ENCODE measurements at places on chromosomes 7 and 10. TPM values are rescaled to one million over a fixed set of nuclear protein-coding genes. Genes with fewer than 3 reads are reported as not detected.

The FAM13C gene
- polyA plus RNA-seq, result 0.92 TPM

The PIP gene
- not detected for polyA plus RNA-seq

The KLF14 gene
- polyA plus RNA-seq, result not detected

The ELAPOR2 gene
- 2.4 TPM for polyA plus RNA-seq

The CAMK1D gene
- 7.6 TPM for polyA plus RNA-seq

The GPR26 gene
- polyA plus RNA-seq, result not detected

The MMD2 gene
- polyA plus RNA-seq, result not detected

- H3K36me3 ChIP-seq, result no peaks in the 10 kb centered on the region
- peak overlapping the region; percentile 75 for H3K27ac ChIP-seq
- no peak overlapping the region for H3K4me3 ChIP-seq
Observed at GRCh38 chr7:47498229-47499056, 83.5 kb downstream of the TNS3 start.

DNA sequence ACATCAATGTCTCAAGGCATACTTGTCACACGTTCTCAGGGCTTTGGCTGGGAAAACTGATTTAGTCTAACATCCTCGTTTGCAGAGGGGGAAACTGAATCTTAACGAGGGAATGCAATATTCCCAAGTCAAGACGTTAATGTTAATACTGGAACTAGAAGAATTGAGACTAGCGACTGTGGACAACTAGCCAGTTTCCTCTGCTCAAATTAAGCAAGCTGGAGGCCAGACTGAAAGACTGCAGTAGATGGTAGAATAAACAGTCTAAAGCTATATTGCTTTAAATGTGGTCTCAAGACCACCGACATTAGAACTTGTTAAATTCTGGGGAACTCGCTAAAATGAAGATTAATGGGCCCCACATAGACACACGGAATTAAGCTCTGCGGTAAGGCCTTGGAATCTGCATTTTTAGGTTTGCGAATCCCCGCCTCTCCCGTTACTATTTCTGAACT is 639 bp upstream of the TFAM start:
- no peak for DNase-seq
- H3K27me3 ChIP-seq, result no peaks in the 10 kb centered on the region
- H3K4me1 ChIP-seq, result peaks cover 13% of the 10 kb centered on the region
- H3K36me3 ChIP-seq, result peaks cover 2% of the 10 kb centered on the region

GRCh38 chr7:73831834-73832651 is 1.2 kb downstream of the CLDN4 start:
- peak overlapping the region; percentile 44 for H3K27ac ChIP-seq
- no peak overlapping the region for H3K4me3 ChIP-seq
- H3K36me3 ChIP-seq, result no peaks in the 10 kb centered on the region

- no peak overlapping the region for H3K4me3 ChIP-seq
- no peak for DNase-seq
- H3K4me1 ChIP-seq, result peaks cover 36% of the 10 kb centered on the region
- H3K36me3 ChIP-seq, result no peaks in the 10 kb centered on the region
Observed at GRCh38 chr10:119358152-119358512, 150.8 kb downstream of the GRK5 start.

GRCh38 chr10:14329746-14330173 is 964 bp downstream of the FRMD4A start:
- H3K4me1 ChIP-seq, result no peaks in the 10 kb centered on the region
- H3K4me3 ChIP-seq, result no peak overlapping the region
- no peak for DNase-seq
- no peaks in the 10 kb centered on the region for H3K36me3 ChIP-seq
- no peak overlapping the region for H3K27ac ChIP-seq

DNA sequence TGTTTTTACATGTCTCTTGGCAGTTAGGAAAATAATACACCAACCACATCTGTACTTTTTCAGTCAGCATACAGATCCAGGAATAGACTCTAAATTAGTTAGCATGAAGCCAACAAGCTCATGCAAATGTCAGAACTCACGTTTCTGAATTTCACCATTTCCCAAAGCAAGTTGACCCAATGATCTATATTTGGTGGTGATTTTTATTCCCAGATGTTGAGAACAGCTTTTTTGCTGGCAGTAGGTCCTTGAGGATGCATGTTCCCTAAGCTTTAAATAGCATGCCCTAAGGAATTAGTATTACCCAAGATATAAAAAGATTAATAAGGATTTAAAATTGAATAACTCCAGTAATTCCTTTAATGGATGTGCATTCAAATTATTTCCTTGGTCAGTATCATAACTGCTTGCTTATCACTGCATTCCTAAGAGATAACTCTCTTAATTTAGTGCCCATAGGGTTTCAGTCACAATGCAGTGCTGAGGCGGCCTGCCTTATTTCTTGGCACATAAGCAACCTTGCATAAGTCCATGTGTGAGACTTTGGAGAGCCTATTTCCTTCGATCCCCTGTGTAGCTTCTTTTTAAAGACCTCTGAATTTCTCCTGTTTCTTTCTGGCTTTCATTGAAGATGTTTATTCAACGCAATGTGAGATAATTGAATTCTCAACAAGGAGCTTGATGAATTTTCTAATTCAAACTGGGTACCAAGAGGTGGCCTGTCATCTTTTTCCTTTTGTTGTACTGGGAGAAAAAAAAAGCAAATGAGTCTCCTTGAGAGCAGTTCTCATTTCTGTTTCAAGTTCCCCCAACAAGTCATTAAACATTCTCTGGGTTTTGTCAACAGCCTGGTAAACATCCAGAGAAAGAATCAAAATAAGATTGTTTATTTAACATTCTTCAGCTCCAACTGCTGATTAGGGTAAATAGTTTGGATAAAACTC is 135.3 kb upstream of the MEOX2 start:
- DNase-seq, result no peak
- H3K27ac ChIP-seq, result no peak overlapping the region

- no peaks in the 10 kb centered on the region for H3K27me3 ChIP-seq
- H3K27ac ChIP-seq, result peak overlapping the region; percentile 90
- H3K36me3 ChIP-seq, result no peaks in the 10 kb centered on the region
- no peak overlapping the region for H3K4me3 ChIP-seq
- DNase-seq, result peak; percentile 97
- H3K4me1 ChIP-seq, result peaks cover 60% of the 10 kb centered on the region
Observed at GRCh38 chr10:77970869-77971803, 44.6 kb upstream of the DLG5 start.

- no peak overlapping the region for H3K4me3 ChIP-seq
- H3K27ac ChIP-seq, result no peak overlapping the region
- DNase-seq, result no peak
Observed at GRCh38 chr7:102221961-102222360, 64.7 kb upstream of the SH2B2 start.

- H3K27me3 ChIP-seq, result no peaks in the 10 kb centered on the region
- H3K4me1 ChIP-seq, result no peaks in the 10 kb centered on the region
- H3K4me3 ChIP-seq, result no peak overlapping the region
- no peak for DNase-seq
- H3K27ac ChIP-seq, result no peak overlapping the region
Observed at GRCh38 chr10:112223725-112224124, 40.2 kb upstream of the GPAM start.
